Right renal cortex interstitium (tissue), 3 donors: ENCODE measurements at places on chromosomes 5 and 9.

GRCh38 chr9:33719581-33720374 lies 75.6 kb upstream of the PRSS3 start:
- no peak for DNase-seq

- DNase-seq, result no peak
Observed at GRCh38 chr9:124780060-124780756, 3.3 kb downstream of the OLFML2A start.

GRCh38 chr9:16029796-16030363 lies 477.0 kb downstream of the CCDC171 start:
- no peak for DNase-seq

DNA sequence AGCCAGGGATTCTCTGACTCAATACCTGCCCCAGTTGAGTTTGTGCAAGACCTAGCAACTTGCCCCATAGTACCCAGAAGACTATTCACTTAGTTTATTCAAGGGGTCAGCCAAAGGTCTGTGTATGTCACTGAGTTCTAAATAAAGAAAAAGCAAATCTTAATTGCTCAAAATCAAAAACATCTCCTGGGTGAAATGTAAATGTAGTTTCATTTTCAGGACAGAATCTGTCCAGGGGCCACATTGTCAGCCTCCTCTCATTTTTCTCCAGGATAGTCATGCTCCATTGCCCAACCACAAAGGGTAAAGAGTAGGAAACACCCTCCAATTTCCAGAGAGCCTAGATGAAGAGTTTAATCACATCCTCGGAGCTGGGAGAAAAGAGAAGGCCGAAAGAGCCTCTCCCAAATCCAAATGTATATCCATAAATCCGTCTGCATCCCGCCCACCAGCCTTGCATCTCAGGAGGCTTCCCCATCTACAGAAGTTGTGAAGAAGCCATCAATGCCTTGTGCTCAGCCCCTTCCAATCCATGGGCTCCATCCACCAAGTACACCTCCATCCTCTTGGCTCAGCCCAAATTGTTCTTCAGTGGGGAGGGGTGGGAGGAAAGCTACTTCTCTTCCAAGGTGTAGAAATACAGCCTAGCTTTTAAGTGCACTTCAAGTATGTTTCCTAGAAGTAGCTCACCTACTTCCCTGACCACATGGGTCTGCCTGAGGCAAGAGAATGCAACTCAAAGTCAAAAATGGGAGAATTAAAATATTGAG lies 26.9 kb downstream of the ADAM19 start:
- DNase-seq, result no peak

DNA sequence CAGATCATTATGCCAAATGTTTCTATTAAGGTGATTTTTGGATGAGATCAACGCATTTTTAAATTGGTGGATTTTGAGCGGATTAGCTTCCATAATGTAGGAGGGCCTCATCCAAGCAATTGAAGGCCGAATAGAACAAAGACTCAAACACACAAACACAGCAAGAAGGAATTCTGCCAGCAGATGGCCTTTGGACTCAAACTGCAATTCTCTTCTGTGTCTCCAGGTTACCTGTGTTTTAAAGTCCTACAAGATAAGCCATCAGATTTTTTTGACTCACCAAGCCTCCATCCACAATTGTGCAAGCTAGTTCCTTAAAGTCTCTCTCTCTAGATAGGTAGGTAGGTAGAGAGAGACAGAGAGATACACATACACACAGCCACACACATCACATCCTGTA lies 25.5 kb downstream of the CDH6 start:
- DNase-seq, result no peak

DNA sequence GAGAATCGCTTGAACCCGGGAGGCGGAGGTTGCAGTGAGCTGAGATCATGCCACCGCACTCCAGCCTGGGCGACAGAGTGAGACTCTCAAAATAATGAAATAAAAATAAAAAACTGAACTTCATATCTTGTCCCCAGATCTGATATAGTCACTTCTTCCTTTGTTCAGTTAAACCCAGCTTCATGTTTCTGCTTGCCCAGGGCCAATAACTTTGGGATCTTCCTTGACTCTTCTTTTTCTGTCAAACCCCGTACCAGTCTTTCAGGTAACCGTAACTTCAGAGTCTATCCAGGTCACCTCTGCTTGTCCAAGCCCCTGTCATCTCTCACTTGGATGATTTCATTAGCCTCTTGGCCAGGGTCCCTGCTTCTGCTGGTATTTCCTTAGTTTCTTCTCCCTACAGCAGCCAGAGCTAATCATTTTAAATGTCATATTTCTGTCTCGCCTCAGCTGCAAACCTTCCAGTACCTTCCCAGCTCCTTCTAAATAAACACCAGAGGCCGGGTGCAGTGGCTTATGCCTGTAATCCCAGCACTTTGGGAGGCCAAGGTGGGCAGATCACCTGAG lies 19.7 kb upstream of the ABL1 start:
- no peak for DNase-seq

DNA sequence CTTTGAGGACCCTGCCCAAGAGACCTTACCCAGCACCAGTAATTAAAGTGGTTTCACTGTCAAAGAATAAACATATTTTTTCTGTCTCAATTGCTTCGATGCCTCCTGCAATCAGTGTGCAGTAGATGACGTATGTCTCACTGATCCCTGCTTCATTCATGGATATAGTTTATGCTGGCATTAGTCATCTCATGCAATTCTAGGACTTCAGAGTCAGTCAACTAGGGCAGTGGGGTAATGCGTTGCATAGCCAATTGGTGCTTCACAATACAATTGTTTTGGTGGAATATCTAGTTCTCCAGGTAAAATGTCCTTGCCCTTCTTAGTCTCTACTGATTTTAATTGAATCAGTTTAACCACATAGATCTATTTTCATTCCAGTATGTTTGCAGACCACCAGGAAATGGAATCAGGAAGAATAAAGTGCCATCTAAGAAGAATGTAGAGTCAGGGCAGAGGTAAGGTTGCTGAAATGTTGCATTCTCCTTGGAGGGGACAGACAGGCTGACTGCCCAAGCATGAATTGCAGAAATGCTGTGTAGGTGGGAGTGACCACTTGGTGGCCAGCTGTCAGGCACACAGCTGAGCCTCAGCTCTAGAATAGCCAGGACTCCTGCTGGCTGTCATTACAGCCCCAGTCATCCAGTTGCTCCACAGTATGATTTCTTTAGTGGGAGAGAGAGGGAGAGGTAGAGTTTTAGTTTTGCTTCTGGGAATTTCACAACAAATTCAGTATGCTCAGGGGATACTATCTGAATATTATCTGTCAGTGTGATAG lies 73.5 kb upstream of the MEGF10 start:
- no peak for DNase-seq

GRCh38 chr5:137115152-137115551 lies 384.0 kb downstream of the SPOCK1 start:
- no peak for DNase-seq

DNA sequence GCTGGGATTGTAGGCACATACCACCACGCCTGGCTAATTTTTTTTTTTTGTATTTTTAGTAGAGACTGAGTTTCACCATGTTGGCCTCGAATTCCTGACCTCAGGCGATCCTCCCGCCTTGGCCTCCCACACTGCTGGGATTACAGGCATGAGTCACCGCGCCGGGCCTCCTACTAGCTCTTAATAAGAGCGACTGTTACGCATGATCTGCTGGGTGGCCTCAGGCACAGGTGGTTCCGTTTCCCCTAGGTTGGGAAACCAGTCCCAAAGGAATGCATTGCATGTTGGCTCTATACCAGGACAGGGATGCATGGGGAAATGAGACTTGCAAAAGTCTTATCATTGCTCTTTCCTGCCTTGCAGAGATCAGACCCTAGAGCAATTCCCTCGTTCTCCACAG lies 184.7 kb upstream of the PPP1R26 start:
- DNase-seq, result no peak

- DNase-seq, result no peak
Observed at GRCh38 chr5:10474521-10475075, 32.9 kb downstream of the ROPN1L start.

GRCh38 chr9:32180597-32180996 lies 203.8 kb upstream of the ACO1 start:
- DNase-seq, result no peak

DNA sequence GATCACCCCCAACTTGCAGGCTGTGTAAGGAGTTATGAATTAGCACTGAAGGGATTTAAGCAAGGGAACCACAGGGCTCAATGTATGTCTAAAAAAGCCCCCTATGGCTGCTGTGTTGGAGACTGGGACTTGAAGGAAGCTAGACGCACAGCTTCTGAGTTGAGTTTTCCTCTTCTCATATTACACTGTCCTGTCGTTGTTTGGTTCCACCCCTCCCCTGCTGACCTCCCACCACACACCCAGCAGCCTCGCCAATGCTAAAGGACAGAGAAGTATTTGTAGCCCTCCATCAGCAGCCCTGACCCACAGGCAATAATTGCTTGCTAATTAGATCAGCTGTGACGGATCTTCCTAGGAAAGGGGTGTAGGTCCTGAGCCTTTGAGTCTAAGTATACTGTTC lies 15.1 kb upstream of the CARTPT start:
- DNase-seq, result no peak

- DNase-seq, result no peak
Observed at GRCh38 chr5:13943676-13944075, 812 bp downstream of the DNAH5 start.

DNA sequence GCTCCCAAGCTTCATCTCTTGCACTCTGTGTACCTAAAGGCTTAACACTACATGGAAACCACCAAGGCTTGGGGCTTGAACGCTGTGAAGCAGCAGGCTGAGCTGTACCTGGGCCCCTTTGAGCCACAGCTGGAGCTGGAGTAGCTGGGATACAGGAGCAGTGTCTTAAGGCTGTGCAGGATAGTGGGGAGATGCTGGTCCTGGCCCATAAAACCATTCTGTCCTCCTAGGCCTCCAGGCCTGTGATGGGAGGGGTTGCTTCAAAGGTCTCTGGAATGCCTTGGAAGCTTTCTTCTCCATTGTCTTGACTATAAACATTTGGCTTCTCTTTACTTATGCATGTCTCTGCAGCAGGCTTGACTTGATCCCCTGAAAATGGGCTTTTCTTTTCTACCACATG lies 42.3 kb upstream of the DAPK1 start:
- DNase-seq, result no peak

DNA sequence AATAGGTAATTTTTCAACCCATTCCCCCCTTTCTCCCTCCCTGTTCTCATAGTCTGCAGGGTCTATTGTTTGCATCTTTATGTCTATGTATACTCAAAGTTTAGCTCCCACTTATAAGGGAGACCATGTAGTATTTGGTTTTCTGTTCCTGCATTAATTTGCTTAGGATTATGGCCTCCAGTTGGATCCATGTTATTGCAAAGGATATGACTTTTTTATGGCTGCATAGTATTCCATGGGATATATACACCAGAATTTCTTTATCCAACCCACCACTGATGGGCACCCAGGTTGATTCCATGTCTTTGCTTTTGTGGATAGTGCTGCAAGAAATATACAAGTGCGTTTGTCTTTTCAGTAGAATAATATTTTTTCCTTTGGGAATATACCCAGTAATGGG lies 761.6 kb upstream of the GRAMD2B start:
- no peak for DNase-seq

DNA sequence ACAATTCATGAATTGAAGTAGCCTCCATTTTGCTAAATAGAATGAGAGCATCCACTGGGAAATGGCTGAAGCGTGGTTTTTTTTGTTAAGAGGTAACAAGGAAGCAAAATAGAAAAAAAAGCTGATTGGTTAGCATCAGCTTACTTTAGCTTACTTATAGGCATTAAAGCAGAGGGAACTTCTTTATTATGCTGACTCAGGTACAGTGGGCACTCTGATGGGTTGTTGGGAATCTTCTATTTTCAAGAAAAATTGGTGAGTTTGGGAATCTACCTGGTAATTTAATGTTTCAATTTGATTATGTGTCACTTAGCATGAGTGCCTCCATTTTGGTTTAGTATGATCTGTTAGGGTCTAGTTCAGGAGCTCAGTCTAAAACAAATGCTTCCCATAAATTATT lies 289.6 kb downstream of the ANXA1 start:
- no peak for DNase-seq

GRCh38 chr5:64315778-64316177 lies 150.1 kb downstream of the RNF180 start:
- DNase-seq, result no peak

DNA sequence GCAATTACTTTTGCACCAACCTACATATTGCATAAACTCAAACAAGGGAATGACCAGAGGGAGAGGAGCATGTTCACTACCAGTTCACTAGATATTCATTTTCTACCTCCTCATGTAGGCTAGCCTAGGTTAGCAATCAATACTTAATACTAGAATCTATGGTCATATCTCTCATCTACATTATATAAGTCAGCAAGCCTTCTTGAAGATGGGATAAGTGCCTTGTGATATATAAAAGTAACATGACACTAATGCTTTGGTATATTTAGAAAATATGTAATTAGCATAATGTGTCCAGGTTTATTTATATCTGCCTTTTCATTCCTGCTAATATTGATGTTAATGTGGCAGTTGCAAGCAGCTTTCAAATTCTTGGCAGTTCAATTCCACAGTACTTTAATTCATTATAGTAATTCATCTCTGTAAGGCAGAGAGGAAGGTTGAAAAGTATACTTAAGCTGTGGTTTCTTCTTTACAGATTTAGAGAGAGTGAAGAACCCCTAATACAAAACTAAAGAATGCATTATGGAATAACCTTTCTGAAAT lies 1613.2 kb upstream of the ACO1 start:
- no peak for DNase-seq

GRCh38 chr5:86807046-86808031 lies 189.6 kb downstream of the COX7C start:
- peak; percentile 17 for DNase-seq

- no peak for DNase-seq
Observed at GRCh38 chr9:91643481-91644077, 219.9 kb upstream of the NFIL3 start.

DNA sequence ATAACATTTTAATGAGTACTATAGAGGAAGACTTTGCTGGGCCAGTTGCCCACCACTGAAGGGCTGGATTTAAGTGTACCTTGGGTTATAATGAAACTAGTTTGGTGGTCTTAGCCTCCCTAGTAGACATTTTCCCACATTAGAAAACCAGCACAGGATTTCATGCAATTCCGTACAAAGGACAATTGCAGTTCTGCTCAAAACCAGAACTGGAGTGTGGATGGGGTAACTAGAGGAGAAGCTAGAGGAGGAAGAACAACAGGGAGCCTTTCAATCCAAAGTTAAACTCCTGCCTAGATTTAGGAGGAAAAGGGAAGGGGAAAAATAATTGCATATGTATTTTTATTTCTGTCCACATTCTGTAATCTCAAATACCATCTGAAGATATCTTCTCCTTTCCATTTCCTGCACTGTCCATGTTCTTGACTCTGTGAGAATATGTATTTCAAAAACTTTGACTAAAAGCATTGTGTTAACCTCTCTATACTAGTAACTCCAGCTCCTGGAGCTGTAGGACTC lies 97.5 kb upstream of the SSBP2 start:
- no peak for DNase-seq

DNA sequence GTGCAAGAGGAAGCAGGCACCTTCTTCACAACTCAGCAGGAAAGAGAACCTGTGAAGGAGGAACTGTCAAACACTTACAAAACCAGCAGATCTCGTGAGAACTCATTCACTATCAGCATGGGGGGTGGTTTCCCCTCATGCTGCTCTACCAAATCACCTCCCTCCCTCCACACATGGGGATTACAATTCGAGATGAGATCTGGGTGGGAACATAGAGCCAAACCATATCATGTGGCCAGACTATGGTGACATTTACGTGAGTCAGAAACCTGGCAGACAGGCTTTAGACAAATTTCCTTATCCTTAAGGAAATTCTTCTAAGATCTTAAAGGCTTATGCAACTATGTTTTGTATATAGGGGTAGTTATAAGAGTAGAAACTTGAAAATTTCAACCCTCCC lies 8.7 kb upstream of the AOPEP start:
- DNase-seq, result no peak

- no peak for DNase-seq
Observed at GRCh38 chr5:1537603-1538154, 13.9 kb upstream of the LPCAT1 start.
